ENCODE measurements at places on chromosomes 2 and 18.

DNA sequence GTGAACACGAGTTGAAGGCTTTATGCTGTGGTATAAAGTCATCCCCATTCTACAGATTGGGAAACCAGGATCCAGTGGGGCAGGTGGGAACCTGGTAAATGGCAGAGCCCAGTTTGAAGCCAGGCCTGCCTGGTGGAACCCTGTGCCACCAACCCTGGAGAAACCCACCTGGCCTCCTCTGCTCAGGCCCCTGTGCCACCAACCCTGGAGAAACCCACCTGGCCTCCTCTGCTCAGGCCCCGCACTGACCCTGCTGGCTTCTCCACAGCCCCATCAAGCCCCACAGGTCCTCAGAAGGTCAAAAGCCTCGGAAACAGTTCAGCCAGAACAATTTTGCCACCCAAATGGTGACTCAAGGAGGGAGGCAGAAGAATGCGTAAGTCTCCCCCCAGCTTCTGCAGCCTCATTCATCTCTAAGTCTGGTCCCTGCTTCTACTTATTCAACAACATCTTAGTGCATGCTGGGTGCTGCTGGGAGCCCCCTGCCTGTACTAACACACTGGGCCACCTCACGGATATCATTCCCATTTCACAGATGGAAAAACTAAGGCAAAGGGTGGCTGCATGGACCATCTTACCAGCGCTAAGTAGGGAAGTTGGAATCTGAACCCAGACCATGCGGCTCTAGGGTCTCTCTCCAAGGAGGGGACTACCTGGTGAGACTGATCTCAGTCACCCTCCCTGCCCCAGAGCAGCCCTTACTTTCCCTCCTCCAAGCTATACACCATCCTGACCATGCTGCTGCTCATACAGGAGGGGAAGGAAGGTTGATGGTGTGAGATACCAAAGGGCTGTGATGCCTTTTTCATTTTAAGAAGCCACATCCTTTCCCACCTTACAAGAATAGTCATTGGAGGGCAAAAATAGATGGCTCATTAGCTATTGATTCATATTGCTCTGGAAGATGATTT, 93.7 kb upstream of the ID2 start:
- no peak for DNase-seq

DNA sequence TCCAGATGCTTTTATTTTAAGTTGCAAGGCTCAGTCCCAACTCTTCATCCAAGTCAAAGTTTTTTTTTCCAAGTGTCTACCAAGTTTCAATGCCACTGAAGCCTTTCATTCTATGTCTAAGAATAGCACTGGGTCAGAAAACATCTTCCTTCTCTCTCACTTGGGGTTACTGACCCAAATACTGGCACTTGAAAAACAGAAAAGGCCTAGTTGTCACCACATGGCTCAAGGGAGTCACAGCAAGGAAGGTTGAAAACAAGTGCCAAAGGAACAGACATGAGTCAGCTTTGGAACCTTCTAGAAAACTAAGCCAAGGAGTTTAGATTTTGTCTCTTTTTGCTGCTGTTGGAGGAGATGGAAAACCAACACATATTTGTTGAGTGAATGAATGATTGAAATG, 146.5 kb downstream of the COPS8 start:
- no peak for DNase-seq

- no peak for DNase-seq
Measured at GRCh38 chr18:26309281-26309680, 83.0 kb downstream of the TAF4B start.

- DNase-seq: no peak
Measured at GRCh38 chr18:68555879-68556301, 159.0 kb downstream of the TMX3 start.

DNA sequence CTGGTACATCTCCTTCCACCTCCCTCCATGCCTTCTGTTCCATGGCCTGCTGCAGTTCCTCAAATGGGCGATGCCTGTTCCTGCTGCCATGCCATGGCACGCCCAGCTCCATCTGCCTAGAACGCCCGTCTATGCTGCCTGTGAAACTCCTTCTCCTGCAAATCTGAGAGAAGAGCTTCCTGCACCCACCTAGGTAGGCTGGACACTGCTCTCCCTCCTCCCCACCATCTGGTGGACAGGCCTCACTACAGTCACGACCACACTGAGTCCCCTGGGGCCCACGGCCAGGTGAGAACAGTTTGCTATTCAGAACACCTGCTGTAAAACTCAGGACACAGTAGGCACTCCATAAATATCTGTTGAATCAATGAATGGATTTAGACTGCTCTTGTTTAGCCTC, 92.4 kb downstream of the LAMA1 start:
- DNase-seq: no peak

- no peak for DNase-seq
Measured at GRCh38 chr2:106185475-106186184, 8.5 kb downstream of the UXS1 start.

- DNase-seq: no peak
Measured at GRCh38 chr2:201880993-201881611, 74.8 kb downstream of the CDK15 start.

- peak; percentile 36 for DNase-seq
Measured at GRCh38 chr2:96116879-96117533, 635 bp upstream of the ADRA2B start.

DNA sequence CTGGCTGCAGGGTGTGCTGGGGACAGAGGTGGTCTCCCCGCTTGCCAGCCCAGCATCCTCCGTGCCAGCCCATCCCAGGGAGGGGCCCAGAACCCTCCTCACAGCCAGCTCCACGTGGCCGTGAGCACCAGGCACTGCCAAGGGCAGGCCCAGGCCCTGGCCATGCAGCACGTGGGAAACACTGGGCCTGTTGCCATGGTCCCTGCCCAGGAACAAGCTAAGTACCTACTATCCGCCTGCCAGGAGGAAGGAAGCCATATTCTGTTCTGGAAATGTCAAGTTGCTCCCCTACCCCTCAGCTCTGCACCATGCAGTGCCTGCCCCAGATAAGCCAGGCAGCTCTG, 250.6 kb downstream of the CYP26B1 start:
- DNase-seq: no peak

- no peak for DNase-seq
Measured at GRCh38 chr2:54858021-54858681, 134.7 kb downstream of the EML6 start.

DNA sequence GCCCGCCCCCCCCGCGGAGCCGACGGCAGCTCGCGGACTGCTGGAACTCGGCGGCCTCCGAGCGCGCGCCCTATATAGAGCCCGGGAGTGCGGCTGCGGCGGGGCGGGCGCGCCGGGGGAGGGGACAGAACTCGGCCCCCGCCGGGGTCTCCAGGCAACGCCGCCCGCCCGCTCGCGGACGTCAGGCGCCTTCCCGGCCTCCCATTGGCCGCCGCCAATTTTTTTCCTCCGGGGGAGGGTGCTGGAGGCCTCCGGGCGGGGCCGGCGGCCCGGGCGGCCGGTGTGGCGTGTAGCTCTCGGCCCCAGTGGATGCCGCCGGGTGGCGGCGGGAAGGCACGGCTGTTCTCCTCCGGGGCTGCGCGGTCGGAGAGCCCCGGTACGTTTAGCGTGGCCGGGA, at the start of gene ZFP36L2:
Gene ZFP36L2 (minus strand): TSS at position 49 of the 397 bp plus-strand sequence. CDS start 291 bp downstream, outside the sequence.
- DNase-seq: peak; percentile 95

- no peak for DNase-seq
Measured at GRCh38 chr2:208000701-208001395, 24.5 kb downstream of the PLEKHM3 start.

GRCh38 chr18:23967321-23968089, 47.0 kb upstream of the TTC39C start:
- no peak for DNase-seq

- DNase-seq: no peak
Measured at GRCh38 chr2:238801791-238802190, 46.1 kb upstream of the TWIST2 start.

DNA sequence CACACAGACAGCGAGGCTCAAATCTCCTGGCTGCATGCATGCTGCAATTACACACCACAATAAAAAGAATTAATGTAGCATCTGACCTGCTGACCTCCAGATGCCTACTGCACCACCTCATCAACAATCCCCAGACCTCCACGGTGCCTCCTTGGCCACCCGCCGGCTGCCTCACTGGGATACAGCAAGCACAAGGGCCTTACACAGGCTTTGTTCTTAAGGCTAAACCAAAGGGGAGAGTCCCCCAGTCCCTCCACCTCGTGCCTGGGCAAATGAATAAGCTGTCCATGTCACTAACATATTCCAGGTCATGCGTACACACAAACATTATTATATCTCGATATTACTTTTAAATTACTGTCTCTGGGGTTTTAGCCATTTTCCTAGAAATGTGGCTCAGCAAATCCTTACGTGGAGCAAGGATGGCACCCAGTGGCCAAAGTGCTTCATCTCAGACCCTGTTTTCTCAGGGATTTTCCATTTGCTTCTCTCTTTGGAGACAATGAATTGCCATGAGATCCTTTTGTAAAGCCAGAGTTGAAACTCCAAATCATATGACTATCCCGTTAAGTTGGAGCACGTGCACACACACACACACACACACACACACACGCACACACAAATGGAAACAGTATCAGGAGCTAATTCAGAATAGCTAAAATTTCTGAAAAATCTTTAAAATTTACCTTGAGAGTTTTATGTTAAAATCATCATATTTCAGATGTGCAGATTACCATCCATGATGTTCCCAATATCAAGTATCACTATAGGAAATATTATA, 313.8 kb downstream of the PDE11A start:
- DNase-seq: no peak

DNA sequence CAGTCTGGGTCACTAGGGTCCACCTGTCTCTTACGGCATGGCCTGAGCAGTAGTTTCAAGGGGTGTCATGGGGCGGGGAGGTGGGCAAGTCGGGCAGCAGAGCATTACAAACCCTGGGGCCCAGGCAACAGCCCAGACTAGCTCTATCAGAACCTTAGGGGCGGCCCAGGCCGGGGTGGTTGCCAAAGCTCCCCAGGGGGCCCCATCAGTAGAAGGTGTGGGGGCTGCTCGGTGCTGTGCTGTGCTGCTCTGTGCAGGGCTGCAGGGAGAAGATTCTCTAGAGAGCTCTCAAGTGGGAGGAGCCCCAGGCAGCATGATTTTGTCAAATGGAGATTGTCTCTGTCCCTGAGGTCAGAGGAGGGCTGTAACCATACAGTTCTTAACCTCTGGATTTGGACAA, 36.4 kb upstream of the SLC14A1 start:
- DNase-seq: no peak

DNA sequence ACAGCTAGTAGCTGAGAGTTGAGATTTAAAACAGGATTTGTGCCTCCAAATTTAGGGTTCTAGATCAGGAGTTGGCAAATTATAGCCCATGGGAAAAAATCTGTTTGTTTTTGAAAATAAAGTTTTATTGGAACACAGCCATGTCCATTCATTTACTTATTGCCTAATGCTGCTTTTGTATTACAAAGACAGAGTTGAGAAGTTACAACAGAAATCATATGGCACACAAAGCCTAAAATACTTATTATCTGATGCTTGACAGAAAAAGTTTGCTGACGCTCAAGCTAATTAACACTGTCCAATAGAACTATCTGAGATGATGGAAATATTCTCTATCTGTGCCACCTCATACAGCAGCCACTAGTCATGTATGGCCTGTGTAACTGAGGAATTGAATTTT, 229.1 kb upstream of the RASGRP3 start:
- no peak for DNase-seq

- peak; percentile 41 for DNase-seq
Measured at GRCh38 chr18:59159986-59160385, 20.3 kb downstream of the SEC11C start.

DNA sequence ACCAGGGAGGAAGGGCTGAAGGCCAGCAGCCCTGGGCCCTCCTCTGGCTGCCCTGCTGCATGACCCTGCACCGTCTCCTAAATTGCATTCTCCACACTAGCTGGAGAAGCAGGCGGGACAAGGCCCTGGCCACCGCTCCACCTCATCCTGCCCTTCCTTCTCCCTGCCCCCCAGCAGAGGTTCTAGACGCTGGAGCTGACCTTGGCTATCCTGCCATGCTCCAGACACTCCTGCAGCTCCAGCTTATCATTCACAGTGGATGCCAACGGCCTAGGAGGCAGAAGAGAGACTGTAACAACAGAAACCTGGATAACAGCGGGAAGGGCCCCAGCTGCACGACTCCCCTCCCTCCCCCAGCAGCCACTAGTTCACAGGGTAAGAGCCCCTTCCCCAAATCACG, 68.4 kb upstream of the POMC start:
- DNase-seq: no peak

DNA sequence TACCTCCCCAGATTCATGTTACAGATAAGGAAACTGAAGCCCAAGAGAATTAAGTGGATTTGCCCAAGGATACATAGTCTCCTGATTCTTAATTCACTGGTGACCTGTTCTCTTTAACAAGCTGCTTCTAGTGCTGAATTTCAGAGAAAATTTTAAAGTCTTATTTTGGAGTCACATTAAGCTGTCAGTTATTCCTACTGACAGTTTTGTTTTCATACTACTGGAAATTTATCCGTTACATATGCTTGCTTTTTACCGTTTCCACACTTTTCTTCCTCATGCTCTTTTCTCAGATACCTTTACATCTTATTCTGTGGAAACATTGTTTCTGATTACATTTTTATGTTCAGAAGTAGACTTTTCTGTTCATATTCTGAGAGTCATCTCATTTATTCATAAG, 1.3 kb downstream of the MOB4 start:
- no peak for DNase-seq

DNA sequence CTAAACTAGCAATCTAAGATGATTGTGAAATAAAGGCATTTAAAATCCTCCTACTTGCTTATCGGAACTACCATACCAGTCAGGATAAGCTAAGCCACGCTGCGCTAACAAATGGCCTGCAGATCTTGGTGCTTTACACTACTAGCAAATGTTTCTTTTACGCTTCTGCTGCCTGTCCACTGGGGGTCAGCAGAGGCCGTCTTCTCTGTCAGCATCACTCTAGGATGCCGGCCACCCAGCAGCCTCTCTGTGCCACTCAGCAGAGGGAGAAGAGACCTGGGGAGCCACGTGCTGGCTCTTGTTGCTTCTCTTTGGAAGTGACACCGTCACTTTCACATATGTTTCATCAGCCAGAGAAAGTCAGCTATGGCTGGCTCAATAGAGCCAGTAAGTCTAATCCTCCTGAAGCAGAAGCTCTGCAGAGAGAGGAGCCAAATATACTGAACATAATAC, 36.6 kb downstream of the COPS8 start:
- no peak for DNase-seq

DNA sequence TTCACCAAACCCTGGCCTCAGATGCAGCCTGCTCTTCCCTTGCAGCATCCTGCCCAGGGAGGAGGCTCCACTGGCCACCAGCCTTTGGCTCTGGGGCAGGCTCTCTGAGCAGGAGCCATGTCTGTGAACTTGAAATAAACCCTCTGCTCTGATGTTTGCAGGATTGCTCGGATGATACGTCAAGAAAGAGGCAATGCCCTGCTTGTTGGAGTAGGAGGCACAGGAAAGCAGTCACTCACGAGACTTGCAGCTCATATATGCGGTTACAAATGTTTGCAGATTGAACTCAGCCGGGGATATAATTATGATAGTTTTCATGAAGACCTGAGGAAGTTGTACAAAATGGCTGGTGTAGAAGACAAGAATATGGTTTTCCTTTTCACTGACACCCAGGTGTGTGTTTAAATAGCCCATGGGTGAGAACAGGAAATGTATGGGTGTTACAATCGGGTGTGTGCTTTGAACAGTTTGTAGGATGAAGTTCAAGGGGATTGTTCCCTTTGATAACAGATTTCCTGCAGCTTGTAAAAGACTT, 177.9 kb downstream of the DNAH6 start:
- DNase-seq: no peak

- peak; percentile 98 for DNase-seq
Measured at GRCh38 chr2:219001577-219002394, 8.6 kb upstream of the CRYBA2 start.
